Thoracic aorta endothelial cell (primary cell): ENCODE measurements at places on chromosomes 4 and X. TPM values are rescaled to one million over a fixed set of nuclear protein-coding genes. Genes with fewer than 3 reads are reported as not detected.

The SPANXN2 gene
- total RNA-seq: not detected in 2 replicates

The BEX5 gene
- 5.3 TPM in 1 of 2 replicates, not detected in the other for total RNA-seq

The AP1AR gene
- 34.8 and 39.5 TPM in 2 replicates for total RNA-seq

The ASMT gene
- total RNA-seq: not detected in 2 replicates

The EDA gene
- total RNA-seq: 2.5 and 2.8 TPM in 2 replicates

The ARHGAP6 gene
- total RNA-seq: 1.1 TPM in 2 replicates
